ENCODE measurements at places on chromosomes 16 and 17.

GRCh38 chr17:73549841-73550430 is 94.3 kb downstream of the SDK2 start:
- DNase-seq = no peak

DNA sequence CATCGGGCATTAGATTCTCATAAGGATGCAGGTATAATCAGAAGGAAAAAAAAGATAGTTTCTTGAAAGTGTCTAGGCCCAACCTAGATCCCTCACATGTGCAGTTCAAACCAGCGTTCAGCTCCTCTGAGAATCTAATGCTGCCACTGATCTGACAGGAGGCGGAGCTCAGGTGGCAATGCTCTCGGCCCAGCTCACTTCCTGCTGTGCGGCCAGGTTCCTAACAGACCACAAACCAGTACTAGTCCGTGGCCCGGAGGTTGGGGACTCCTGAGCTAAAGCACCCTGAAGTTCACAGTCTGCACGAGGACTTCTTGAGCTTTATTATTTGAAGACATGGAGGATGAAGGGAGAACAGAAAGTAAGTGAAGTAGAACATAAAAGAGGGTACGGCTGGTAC is 16.8 kb downstream of the SMCR8 start:
- DNase-seq = no peak

- no peak for DNase-seq
These were observed 120.5 kb downstream of the ZFHX3 start for GRCh38 chr16:72927199-72928089.

DNA sequence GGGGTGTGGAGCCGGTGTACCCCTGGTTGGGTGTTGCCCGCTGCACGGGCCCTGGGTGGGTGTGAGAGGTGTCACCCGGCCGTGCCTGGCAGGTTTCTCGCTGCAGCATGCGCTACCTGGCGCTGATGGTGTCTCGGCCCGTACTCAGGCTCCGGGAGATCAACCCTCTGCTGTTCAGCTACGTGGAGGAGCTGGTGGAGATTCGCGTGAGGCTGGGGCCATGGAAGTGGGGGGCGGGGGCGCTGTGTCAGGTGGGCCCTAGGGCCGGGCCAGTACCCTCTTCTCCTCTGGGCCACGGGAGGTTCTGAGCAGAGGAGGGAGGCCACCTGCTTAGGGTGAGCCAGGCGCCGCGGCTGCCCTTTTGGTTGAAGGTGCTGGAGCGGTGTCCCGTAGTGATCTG is 13.4 kb downstream of the DEF8 start:
- DNase-seq = no peak

DNA sequence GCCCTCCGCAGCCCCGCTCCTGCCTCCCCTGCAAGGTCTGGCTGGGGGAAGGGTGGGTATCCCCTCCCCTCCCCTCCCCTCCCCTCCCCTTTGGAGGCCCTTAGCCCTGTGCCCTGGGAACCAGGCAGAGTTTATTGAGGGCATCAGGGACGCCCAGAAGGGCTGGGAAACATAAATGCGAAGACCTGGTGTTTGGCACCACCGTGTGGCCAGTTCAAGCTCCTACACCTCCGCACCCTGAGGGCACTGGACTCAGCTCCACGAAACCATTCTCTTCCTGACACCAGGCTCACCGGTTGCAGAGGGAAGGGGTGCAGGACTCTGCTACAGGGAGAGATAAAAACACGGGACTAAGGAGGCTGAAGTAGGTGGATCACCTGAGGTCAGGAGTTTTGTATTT is 1.0 kb upstream of the AIPL1 start:
- peak; percentile 75 for DNase-seq

DNA sequence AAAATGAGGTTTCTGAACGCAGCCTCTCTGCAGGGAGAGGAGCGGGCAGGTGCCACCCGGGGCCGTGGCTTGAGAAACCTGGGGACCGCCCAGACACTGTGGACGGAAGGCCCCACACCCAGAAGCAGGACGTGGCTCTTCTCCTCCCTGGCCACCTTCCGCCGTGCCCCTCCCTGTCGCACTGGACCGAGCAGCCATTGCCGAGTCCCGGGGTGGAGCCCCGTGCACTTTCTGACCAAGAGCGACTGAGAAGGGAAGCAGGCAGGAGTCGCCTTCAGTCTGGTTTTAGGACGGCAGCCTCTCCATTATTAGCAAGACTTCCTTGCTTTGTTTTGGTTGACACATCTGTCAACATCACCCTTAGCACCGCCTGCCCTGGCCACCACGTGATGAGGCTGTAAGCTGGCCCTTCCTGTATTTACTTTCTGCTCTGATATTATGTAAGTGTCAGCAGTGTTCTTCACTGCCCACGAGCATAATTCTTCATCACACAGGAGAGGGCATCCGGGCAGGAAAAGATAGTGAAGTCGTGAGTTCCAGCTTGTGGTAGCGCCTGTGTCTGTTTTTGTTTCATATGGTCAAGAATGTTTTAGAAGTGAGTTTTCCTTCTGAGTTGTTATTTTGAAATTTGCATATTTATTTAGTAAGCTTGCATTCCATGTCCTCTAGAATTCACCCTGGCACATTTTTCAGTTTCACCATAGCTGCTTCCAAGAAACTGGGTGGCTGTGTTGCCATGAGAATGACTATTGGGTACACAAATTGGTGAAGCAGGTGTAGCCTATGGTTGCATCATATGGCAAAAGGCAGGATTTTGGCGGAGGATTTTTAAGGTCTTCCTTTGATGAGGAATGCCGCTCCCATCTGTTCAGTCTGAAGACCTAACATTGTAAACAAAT is 1.0 kb downstream of the HERPUD1 start:
- DNase-seq = peak; percentile 86

- peak; percentile 26 for DNase-seq
These were observed 12.2 kb downstream of the EVPL start for GRCh38 chr17:76014925-76015261.

DNA sequence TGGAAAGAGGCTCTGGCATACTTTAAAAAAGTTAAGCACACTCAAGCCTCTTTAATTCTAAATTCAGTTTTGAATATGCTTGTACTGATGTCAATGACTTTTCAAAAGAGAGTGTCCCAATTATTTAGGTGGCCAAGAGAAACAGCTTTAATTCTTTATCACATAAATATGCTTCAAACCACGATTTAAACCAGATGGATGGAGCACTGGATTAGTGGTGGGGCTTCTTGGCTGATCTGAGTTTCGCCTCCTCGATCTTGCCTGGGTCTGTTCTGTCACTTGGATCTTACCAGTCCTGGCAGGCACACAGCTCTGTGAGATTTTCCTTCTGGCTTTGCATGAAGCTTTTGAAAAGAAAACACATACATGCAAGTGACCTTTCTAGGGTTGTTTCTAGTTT is 467.8 kb downstream of the MAF start:
- DNase-seq = no peak

GRCh38 chr16:51343411-51343810 is 192.3 kb upstream of the SALL1 start:
- no peak for DNase-seq

- peak; percentile 24 for DNase-seq
These were observed 14.7 kb downstream of the TMEM11 start for GRCh38 chr17:21199311-21199710.

GRCh38 chr16:1945559-1946391 is 2.8 kb upstream of the MSRB1 start:
- DNase-seq = no peak

DNA sequence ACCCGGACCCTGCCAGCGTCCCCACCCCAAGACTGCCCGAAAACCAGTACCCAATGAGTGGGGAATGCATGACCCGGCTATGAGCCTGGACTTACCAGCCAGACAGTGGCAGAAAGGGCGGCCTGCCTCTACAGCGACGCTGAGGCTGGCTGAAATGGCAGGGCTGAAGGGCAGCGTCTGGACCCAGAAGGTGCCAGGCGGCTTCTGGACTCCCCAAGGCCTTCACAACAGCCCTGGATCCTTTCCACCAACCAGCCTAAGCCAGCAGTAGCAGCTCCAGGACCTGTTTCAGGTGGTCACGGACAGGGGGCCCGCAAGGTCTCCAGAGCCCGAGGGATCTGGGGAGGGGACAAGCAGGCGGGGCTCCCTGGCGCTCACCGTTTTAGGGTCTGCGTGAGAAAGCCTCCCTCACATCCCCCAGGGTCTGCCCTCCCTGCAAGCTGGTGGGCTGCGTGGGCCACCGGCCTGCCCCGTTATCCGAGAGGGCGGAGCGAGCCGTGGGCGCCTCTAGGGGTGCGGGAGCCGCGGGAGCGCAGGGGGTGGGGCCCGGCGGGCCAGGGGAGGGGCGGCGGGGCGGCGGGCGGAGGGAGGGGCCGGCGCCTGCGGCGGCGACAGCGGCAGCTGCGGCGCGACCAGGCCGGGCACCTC is at the start of gene RIPOR1:
RIPOR1 (plus strand) TSS at position 608 of the 648 bp plus-strand sequence. CDS start 9,618 bp downstream, outside the sequence.
- DNase-seq = peak; percentile 66

- DNase-seq = no peak
These were observed 199.4 kb upstream of the CACNG5 start for GRCh38 chr17:66635386-66636045.

GRCh38 chr17:48413613-48414405 is 16.2 kb downstream of the SKAP1 start:
- no peak for DNase-seq

DNA sequence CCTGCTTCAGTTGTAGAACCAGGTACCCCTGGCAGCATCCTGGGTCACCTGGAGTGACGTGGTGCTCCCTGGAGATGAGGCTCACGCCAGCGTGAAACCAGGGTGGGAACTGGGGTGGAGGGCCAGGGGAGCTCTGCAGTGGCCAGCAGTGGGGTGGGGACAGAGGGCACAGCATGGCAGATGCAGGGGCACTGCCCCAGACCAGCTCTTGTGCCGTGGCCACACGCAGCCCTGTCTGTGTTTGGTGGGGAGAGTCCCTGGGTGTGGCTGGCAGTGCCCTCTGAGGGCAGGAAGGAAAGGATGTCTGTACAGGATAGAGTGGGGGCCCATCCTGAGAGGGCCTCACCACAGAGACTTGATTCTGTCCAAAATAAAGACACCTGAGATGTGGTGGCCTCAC is 24.5 kb downstream of the ZNF750 start:
- DNase-seq = no peak

GRCh38 chr16:65101009-65101408 is 20.9 kb downstream of the CDH11 start:
- no peak for DNase-seq

GRCh38 chr17:75209061-75209460 is 3.6 kb downstream of the NUP85 start:
- peak; percentile 85 for DNase-seq

- no peak for DNase-seq
These were observed 2.4 kb upstream of the VAC14 start for GRCh38 chr16:70803319-70803718.

DNA sequence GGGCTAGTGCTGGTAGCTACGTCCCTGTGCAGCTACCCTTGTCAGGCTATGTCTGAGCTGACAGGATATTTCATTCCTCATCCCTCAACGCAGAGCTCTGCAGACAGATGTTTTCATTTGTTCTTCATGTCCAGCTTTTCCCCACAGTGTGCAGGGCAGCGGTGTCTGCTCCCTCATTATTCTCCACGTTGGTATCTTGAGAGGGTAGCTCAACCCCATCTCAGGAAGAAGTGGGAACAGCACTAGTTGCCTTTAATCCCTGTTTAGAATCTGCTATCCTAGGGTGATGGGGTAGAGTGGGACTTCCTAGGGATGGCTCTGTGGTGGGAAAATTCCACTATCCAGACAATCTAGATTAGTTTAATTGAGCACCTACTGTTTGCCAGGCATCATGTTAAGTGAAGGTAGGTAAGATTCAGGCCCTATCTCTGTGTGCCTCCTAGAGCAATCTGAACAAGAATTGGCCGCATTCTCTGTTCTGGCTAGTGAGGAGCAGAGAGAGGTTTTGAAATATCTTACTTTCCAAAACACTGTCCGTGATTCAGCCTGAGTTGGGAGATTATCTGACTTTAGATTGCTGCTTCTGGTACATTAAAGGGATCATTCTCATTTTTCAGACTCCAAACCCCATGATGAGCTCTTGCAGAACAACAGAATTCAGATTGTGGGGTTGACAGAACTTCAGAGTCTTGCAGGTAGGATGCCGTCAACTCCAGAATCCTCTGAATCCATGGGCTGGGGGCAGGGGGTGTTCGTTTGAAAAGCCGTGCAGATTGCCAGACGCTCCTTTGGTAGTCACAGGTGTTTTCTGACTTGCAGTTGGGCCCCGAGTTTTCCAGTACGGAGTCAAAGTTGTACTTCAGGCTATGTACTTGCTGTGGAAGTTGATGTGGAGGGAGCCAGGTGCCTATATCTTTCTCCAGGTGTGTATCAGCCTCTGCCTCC is 963 bp downstream of the ALG1 start:
- no peak for DNase-seq

DNA sequence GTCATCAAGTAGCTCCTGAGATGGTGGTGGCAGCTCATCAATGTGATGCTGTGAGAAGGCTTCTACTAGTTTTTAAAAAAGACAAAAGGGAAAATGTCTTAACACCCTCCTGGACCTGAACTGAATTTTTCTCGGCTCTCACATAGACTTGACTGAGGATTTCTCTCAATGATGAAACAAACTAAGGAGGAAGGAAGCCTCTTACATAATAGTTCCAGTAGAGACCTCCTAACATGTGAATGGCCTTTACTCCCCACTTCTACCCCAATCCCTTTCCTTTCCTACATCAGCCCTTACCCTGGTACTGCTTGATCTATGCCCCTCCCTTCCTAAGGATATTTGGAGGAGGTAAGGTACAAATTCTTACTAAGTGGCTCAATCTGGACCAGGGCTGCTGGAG is 54.8 kb upstream of the MTMR4 start:
- DNase-seq = no peak

DNA sequence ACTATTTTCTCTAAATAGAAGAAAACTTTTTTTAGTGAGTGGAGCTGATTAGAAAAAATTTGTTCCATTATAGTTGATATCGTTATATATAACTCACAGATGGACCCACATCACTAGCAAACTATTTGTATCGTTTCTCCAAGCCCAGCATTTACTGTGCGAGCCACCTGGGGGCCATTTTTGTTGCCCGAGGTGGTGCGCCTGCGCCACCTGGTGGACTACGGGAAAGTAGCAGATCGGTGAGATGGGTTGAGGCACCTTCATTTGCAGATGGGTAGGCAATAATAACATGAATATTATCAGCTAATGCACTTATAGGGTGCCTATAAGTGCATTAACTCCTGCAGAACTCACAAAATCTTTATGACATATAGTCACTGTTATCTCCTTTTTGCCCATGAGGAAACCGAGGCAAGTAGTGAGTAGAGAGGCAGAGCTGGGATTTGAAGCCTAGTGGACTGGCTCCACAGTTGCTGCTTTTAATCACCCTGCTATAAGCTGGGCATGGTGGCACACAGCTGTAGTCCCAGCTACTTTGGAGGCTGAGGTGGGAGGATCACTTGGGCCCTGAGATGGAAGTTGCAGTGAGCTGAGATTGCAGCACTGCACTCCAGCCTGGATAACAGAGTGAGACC is 23.2 kb upstream of the NTN1 start:
- peak; percentile 28 for DNase-seq
